8988T (cell line): ENCODE measurements at places on chromosomes 16 and 17.

DNA sequence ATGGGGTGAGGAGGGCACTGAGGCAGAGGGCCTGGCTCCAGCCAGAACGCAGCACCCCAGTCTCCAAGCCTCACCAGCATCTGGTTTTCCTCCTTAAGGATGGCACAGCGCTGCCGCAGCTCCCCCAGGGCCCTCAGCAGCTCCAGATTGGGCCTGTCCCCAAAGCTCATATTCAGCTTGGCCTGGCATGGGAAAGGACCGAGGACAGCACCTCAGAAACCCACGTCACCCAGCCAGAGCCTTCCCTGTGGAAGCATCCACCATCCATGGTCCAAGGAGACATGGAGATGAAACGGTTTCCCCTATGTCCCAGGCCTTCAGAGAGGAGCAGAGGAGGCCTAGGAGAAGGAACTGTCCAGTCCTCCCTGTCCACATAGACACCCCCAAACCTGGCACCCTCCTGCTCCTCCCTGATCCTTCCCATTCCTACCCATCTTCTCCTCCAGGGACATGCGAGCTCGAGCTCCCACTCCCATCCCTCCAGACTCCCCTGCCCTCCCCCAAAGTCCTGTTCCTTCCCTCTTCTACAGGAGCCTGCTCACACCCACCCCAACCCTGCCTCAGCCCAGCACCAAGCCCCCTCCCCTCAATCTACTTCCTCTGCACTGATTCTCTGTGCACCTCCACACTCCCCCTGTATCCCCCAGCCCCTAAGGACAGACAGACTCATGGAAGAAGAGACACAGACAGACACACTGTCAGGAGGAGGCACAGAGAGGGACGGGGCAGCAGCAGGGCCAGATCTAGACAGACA is 1.8 kb downstream of the TSPOAP1 start:
- peak; percentile 31 for DNase-seq

GRCh38 chr16:2032285-2033056 is 5.8 kb downstream of the NHERF2 start:
- no peak for DNase-seq

DNA sequence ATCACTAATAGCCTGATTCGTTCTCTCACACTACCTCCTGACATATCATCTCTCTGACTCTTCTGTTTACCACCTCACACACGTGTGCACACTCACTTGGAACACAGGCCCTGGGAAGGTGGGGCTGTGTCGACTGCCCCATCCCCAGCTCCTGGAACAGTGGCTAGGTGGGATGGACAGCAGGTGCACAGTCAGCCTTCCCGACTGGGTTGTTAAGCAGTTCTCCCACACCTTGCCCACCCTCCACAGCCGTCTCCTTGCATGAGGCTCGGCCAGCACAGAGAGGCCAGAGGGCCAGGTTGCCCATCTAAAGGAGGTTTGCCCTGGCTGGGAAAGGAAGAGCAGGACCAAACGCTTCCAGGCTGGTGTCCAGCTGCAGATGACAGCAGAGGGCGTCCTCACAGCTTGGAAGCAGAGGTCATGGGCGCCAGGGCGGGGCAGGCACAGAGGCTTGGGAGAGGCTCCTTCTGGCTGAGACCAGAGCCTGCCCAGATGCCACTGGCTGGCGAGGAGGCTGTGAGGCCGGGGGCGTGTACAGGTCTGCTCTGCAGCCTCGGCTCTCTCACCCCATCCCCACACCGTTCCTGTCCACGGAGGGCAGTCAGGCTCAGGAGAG is 92.8 kb downstream of the AMFR start:
- DNase-seq = peak; percentile 94

DNA sequence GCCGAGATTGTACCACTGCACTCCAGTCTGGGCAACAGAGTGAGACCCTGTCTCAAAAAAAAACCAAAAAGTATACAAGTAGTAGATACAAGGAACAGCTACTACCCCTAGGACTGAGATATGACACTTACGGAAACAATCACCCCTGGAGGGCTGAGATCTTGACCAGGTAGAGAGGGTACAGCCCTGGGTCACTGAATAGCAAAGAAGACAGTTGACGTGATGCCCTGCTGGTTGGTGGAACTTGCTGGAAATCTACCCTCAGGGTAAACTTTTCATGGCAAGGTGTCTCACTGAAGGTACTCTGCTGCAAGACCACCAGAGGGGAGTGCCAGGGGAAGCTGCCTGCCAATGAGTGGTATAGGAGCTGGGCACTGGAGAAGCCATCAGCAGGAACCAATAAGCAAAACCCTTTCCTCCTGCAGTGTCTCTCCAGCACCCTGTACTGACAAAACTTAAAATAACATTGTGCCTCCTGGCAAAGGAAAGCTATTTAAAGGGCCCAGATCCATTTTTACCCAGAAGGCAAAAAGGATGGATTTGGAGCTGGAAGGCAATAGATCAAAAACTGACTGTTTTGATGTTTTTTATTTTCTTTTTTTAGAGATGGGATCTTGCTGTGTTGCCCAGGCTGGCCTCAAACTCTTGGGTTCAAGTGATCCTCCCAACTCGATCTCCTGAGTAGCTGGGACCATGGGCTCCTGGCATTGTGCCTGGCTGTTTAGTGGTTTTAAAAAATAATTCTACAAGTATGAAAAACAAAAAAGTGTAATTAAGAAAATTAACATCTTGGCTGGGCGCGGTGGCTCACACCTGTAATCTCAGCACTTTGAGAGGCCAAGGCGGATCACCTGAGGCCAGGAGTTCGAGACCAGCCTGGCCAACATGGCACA is 11.3 kb upstream of the PDXDC1 start:
- no peak for DNase-seq

- DNase-seq = no peak
Measured at GRCh38 chr16:76985392-76986045, 205.5 kb upstream of the MON1B start.

GRCh38 chr16:53893731-53894435 is 189.9 kb downstream of the FTO start:
- no peak for DNase-seq

- DNase-seq = no peak
Measured at GRCh38 chr17:64358261-64358788, 32.3 kb downstream of the PECAM1 start.

GRCh38 chr16:83954577-83955016 is 1.6 kb downstream of the OSGIN1 start:
- no peak for DNase-seq

DNA sequence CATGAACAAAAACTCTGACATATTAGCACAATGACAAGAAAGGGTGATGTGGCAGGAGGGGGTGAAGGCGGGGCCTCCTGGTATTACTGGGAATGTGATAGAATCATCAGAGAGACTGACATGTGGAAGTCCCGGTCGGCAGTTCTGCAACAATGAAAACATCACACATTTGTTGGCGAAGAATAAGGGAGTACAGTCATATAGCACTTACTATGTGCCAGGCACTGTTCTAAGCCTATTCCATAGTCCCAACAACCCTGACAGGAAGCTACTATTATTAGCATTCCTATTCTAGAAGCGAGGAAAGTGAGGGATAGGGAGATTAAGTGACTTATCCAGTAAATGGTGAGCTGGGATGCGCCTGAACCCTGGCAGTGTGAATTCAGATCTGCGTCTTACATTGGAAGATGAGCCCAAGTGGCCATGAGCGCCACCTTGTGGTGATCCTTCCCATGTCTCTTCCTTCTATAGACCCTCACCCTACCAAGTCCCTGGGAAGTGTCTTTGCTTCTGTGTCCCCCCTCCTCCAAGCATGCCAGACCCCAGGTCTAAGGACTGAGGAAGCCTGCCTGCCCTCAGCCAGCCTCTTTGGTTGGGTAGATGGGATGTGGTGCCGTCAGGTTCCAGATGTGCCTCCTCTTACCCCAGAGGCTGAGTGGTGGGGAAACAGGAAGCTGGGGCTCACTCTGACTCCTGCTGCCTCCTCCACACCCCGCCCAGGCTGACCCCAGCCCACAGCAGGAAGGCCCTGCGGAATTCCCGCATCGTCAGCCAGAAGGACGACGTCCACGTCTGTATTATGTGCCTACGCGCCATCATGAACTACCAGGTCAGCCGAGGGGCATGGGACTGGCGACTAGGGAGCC is 14.0 kb downstream of the FMNL1 start:
- DNase-seq = peak; percentile 73

DNA sequence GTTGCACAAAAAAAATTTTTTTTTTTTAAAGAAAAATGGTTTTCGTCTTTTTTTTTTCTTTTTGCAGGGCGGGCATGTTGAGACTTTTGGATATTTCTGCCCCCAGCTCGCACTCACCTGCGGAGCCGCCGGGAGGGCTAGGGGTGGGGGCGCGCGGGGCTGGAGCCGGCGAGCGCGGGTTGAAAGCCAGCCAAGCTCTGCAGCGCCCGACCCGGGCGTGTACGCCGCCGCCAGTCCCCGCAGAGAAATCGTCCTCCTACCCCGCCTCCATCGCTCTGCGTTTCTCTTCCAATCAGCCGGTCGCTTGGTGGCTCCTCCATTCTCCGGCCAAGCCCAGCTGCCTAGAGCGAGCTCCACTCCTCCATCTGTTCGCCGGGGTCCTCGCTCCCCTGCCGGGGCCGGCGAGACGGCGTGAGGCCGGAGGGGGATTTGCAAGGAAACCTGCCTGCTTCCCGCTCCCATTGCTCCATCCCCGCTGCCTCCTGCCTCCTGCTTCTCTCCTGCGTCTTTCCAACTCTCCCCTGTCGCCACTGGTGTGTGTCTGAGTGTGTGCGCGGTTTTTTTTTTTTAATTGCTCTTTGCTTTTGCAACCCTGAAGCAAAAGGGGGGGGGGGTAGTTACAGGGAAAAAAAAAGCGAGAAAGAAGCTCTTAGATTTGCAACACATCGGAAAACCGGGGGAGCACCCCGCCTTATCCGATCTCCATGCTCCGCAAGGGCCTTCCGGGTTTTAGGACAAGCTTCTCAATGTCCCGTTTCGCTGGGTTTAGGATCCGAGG is 1.8 kb upstream of the UBTF start:
- DNase-seq = no peak

GRCh38 chr16:5523829-5524228 is 426.2 kb upstream of the EEF2KMT start:
- DNase-seq = no peak

DNA sequence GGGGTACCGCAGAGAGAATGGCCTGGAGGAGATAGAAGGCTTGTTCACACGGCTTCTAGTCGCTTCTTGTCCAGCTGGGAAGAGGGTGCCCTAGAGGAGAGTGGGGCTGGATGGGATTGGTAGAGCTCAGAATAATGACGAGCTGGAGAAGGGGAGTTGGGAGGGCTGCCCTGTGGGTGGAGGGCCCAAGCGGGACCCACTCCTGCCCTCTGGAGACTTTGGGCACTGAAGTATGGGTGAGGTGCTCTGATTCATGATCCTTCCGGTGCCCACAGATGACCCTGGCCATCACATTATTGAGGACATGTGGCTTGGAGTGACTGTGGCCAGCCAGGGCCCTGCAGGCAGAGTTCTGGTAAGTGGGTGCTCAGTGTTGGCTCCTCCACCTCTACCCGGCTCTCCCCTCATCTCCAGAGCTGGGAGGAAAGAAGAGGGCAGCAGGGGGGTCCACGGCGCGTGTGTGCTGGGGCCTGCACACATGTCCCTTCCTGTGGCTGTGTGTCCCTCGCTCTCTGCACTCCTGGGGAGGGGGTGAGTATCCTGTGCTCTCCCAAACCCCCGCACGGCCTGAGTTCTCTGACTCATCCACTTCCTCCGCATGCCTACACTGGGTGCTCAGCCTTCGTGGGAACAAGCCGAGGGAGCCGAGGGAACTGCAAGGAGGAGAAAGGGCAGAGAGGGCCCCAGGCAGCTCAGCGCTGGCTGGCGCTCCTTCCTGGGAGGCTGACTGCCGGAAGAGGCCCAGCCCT is 8.5 kb downstream of the ITGA3 start:
- DNase-seq = peak; percentile 88

GRCh38 chr17:50056217-50056960 is 479 bp downstream of the ITGA3 start:
- DNase-seq = peak; percentile 71

DNA sequence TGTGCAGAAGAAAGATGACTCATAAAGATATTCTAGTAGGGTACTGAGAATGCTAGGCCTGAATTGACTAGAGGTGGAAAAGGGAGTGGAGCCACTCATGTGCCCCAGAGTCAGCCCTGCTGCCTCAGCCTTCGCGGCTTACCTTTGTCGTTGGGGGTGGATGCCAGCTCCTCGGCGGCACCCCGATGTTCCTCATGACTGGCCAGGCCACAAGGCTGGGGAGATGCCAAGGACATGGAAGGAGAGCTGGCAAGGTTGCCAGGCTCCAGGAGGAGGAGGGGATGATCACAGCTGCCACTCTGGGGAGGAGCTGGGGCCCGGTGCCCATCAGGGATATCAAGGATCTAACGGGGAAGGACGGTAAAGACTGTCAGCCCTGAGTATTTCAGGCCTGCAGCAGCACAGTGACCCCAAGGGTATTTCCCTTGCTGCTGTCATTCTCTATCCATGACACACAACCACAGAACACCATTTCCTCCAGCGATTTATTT is 9.7 kb upstream of the SLC35B1 start:
- no peak for DNase-seq

DNA sequence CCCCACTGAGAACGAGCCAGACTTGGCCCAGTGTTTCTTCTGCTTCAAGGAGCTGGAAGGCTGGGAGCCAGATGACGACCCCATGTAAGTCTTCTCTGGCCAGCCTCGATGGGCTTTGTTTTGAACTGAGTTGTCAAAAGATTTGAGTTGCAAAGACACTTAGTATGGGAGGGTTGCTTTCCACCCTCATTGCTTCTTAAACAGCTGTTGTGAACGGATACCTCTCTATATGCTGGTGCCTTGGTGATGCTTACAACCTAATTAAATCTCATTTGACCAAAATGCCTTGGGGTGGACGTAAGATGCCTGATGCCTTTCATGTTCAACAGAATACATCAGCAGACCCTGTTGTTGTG is 631 bp downstream of the BIRC5 start:
- no peak for DNase-seq

DNA sequence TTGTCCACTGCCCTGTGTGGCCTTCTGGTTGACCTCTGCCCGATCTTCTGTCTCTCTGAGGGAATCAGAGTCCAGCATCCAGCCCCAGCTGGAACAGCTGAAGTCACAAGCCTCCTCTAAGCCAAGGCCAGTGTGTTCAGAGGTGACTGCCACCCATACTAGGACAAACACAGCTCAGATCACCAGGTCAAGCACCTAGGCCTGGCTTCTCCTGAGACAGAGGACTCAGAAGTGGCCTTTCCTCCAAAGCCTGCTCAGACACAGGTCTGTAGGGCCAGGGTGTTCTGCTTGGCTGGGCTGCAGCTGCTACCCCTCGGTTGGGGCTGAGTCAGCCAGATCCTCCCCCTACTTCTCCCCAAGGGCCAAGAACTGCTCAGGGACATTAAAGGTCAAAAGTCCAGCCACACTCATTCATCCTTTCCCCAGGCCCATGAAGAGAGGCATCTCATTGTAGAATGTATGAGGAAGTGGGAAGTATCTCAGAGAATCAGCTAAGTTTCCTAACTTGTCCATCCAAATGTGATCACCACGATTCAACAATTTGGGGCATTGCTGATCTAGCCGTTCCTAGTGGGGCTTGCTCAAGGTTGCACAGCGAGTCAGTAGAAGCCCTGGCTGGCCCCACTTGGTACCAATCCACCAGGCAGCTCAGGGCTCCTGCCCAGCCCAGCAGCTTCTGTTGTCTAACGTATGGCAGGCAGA is 7.6 kb downstream of the SLC46A1 start:
- no peak for DNase-seq

- DNase-seq = peak; percentile 64
Measured at GRCh38 chr17:4949321-4950074, 1.2 kb upstream of the PFN1 start.

- no peak for DNase-seq
Measured at GRCh38 chr16:11871193-11871592, 19.9 kb upstream of the RSL1D1 start.

- no peak for DNase-seq
Measured at GRCh38 chr16:31108794-31109558, 790 bp downstream of the BCKDK start.
